ENCODE measurements at places on chromosomes 6 and 20. TPM values are rescaled to one million over a fixed set of nuclear protein-coding genes. Genes with fewer than 3 reads are reported as not detected.

Gene SLC2A10
- total RNA-seq, result 3.8 TPM

Gene DSE
- 42.6 TPM for total RNA-seq

Gene CD83
- 20.1 TPM for total RNA-seq

Gene C6orf58
- 0.39 TPM for total RNA-seq

Gene SALL4
- total RNA-seq, result 0.86 TPM

Gene TENT5A
- total RNA-seq, result 11.5 TPM

Gene ADGRF1
- not detected for total RNA-seq

Gene NR2E1
- 2.1 TPM for total RNA-seq

Gene FRK
- 0.57 TPM for total RNA-seq

Gene ANKS1A
- total RNA-seq, result 14.8 TPM

Gene NRN1
- total RNA-seq, result 38.3 TPM

Gene FAM209B
- total RNA-seq, result not detected

Gene MCM9
- total RNA-seq, result 6.9 TPM

Gene GATA5
- not detected for total RNA-seq

Gene PTK6
- not detected for total RNA-seq

Gene SLC22A16
- not detected for total RNA-seq

Gene TGM3
- total RNA-seq, result not detected

Gene ANKRD66
- not detected for total RNA-seq

Gene GTF2H4
- 13.7 TPM for total RNA-seq

Gene SPAG4
- 0.17 TPM for total RNA-seq

Gene MAK
- not detected for total RNA-seq

Gene FAM217A
- total RNA-seq, result not detected

Gene SNPH
- 3.0 TPM for total RNA-seq
